ENCODE measurements at places on chromosomes 2 and 18.

DNA sequence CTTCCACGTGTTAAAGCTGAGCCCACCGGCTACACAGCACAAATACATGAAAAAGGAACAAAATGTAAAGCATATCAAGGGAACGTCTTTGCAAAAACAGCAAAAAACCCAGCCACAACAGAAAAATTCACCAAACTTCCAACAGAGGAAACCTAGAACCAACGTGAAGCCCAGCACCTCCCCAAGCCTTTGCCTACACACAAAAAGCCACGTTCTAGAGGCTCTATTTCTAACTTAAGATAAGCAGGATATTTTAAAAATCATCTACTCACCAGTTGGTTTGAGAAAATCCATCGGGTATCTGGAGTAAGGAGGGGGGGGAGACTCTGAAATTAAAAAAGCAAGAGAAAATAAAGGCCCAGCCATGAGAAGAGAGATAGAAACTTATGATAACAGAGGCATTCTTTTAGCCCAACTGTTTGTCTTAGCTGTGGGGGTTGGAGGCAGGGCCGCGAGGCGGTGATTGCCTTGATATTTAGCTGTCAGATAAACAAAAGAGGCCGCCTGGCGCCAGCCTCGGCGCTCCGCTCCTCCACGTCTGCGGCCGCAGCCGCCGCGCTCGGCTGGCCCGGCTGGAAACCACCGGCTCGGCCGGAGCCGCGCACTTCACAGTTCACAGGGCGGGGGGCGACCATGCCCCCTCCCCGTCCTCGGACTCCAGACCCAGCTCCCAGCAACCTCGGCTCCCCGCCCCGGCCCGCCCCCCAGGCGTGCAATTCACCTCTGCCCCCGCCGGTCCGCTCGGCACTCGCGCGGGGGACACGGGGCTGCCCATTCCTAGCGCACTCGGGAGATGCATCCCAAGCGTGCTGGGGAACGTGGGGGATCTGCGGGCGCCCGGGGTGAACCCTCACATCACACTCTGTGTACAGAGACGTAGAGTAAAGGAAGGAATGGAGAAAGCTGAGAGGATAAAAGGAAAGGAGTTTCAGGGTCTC lies 2.4 kb downstream of the SMAD7 start:
- DNase-seq = no peak

DNA sequence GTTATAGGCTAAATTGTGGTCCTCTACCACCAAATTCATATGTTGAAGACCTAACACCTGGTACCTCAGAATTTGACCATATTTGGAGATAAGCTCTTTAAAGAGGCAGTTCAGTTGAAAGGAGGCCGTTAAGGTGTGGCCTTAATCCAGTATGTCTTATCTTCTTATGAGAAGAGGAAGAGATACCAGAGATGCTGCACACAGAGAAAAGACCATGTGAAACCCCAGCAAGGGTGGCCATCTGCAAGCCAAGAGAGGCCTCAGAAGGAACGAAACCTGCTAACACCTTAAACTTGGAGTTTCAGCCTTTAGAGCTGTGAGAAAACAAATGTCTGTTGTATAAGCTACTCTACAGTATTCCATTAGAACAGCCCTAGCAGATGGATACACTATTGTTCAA lies 528.1 kb upstream of the DCC start:
- no peak for DNase-seq

- no peak for DNase-seq
Observed at GRCh38 chr18:44786257-44786656, 105.6 kb downstream of the SETBP1 start.

DNA sequence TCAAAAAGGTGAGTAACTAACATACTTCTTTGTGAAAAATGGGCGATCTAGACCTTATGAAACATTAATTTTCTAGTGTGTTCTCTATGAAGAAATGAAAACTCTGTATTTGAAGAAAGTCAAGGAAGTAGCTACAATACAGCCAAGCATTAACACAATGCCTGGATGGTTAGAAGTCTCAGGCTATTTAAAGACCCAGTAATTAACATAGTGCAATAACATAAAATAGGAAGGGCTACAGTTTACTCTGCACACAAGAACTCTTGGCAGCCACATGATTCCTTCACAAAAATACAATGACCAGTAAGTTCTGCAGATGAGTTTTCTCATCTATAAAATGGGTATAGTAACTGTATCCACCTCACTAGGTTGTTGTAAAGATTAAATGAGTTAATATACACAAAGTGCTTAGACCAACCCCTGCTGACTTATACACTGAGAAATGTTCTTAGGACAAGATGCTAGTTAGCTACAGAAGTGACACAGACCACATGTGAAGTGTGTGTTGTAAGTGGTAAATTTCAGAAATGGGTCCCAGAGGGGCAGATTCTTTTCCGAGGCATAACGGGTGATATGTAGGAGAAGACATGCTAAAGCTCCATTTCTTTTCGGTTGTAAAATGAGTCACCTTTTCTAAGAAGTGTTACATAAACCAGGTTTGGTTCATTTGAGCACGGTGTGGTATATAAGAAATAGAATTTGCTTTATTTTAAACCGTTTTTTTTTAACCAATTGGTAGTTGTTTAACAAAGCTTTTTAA lies 61.8 kb downstream of the CXCR4 start:
- no peak for DNase-seq

GRCh38 chr18:67577386-67577785 lies 60.9 kb upstream of the DSEL start:
- no peak for DNase-seq

DNA sequence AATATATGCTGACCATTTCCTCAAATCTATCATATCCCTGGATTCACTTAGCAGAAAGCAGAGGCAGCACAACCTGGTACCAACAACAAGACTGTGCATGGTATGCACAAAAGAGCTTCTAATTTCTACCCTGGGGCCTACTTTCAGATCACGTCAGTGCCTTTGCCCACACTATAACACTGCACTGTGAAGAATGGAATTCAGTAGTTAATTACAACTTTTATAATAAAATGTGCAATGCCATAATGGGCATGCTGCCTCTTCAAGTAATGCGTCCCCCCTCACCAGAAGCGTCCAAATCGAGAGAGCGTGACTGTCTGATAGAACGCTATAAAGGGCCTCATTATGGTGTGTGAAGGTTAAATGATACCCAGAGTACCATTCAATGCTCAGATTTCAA lies 328.1 kb upstream of the PKDCC start:
- no peak for DNase-seq

DNA sequence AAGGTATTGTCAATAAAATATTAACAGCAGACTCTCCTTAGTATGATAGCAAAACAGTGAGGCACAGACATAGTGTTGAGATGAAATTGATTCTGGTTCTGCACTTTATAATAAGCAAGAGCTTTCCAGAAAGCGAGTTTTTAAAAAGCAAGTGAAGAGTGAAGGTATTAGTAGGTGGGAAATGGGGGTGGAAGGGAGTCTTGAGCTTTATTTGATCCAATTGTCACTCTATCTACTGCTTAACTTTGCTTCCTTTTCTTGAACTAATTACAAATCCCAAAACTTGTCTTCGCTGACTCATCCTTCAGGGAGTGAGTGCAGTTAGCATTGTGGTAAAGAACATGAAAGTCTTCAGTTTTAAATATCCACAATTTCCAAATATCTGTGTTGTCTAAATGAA lies 120.6 kb upstream of the BOD1L2 start:
- DNase-seq = no peak

DNA sequence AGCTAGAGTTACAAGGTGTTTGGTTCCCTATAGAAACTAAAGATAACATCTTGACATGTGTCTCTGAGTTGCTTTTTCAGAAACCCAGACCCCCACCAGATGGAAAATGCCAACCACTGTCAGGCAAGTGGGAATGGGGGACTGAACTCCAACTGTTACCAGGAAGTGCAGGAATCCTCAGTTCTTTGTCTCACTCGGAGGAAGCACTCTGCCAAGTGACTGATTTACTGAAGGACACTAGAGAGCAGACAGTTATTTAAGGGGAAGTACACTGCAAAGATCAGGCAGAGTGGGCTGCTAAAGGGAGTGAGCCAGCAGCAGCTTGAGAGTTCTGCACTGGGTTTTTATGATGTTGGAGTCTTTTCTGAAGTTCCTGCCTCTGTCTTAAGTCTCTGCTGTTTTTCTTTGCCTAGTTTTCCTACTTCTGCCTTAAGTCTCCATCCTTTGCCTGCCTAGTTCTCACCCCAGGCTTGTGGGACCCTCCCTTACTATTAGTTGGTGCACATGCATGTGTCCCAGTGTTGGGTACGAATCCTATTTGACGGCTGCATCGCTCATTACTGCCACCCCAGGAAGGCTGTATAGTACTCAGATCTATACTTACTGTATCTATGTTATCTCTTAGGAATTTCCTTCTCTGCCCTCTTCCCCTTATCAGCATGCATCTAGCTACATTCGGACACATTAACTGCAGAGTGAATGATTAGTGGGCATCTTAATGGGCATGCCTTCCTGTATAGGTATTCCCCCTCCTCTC lies 97.1 kb downstream of the TEX51 start:
- no peak for DNase-seq

DNA sequence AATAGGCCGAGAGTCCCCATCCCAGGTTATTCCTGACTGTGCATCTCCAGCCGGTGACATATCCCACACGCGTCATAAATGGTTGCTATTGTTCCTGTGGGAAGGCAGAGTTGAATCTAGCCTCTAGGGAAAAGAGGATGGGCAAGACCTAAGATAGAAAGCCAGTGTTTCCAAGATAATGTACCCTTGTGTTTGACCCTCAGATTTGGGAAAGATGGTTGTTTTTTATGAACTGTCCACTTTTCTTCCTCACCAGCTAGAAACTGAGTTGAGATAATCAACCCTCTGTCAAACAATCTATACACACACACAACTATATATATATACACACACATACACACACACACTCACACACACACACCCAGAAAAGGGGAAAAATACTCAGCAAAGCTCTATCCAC lies 131.0 kb downstream of the PRKCE start:
- DNase-seq = no peak

DNA sequence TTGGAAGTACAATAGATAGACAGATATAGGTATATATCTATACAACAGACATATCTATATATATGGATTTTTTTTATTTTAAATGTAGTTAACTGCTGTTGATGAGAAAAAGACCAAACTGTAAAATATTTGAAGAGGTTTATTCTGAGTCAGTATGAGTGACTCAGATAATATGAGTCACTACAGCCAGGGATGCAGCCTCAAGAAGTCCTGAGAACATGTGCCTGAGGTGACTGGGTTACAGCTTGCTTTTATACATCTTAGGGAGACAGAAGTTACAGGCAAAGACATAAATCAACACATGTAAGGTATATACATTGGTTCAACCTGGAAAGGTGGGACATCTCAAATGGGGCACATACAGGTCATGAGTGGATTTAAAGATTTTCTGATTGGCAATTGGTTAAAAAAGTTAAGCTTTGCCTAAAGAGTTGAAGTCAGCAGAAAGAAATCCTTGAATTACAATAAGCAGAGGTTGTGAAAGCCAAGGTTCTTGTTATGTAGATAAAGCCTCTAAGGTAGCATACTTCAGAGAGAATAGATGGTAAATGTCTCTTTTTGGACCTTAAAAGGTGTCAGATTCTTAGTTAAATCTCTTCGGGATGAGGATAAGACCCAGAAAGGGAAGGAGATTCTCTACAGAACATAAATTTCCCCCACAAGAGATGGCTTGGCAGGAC lies 149.9 kb downstream of the RBM43 start:
- peak; percentile 38 for DNase-seq

DNA sequence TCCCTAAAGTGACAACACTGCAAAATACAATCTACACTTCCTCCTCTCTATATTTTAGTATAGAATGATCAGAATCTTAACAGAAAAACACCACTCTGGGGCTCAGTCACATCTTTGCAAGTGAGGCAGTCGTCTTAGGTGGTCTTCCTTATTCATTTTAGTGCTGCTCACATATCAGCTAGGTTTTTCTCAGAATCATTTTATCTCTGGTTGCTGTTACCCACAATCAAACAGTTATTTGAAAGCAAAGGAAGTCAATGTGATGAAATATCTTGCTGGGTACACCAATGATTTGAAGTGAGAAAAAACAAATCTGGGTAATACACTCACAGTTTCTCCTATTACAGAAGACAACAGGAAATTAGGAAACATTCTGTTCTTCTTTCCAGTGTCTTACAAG lies 275.2 kb downstream of the DSEL start:
- DNase-seq = no peak

- no peak for DNase-seq
Observed at GRCh38 chr2:189952536-189953109, 109.9 kb downstream of the MSTN start.

- DNase-seq = no peak
Observed at GRCh38 chr2:98476192-98476868, 31.7 kb downstream of the INPP4A start.

- DNase-seq = no peak
Observed at GRCh38 chr2:109395494-109396201, 218.1 kb downstream of the SEPTIN10 start.

- no peak for DNase-seq
Observed at GRCh38 chr18:7598167-7599047, 31.3 kb downstream of the PTPRM start.

DNA sequence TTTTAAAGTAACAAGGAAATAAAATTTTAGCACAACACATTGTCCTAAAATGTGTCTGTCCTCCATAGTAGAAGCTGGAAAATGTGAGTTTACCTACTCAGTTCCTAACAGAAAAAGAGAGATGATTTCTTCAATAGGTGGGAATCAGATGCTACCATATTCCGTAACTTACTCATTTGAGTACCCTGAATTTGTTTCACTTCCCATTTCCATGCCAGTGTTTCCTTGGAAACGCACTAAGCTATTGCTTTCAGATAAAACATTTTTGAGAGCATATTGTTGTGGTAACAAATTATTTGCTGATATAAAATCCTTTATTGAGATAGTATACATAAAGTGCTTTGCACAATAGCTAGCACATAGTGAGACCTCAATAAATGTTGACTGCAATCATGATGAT lies 137.5 kb upstream of the BARD1 start:
- no peak for DNase-seq

GRCh38 chr18:62332431-62332830 lies 7.3 kb downstream of the TNFRSF11A start:
- no peak for DNase-seq

GRCh38 chr2:190804182-190804795 lies 76.3 kb upstream of the GLS start:
- DNase-seq = no peak

- DNase-seq = no peak
Observed at GRCh38 chr2:190470256-190470826, 62.2 kb downstream of the MFSD6 start.

GRCh38 chr2:20187331-20187730 lies 37.6 kb downstream of the SDC1 start:
- DNase-seq = no peak

- DNase-seq = no peak
Observed at GRCh38 chr2:118752762-118753429, 94.6 kb downstream of the EN1 start.

DNA sequence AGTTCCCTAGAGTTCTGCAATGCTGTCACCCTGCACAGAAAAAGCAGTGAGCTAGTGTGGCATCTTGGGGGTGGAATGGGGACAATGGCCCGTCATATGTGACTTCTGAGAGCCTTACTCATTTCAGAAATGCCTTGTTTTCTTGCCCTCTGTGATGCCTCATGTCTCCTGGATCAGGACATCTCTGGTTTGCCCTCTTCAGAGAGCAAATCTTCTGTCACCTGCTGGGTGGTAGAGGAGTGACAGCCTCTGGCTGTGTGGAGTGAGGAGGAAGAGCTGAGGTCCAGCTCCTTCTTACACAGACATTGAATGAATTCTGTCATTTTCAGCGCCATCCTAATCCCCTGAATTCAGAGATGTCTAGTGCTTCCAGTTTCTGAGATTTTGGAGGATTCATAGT lies 55.6 kb upstream of the PHLPP1 start:
- DNase-seq = no peak
